ENCODE measurements at places on chromosomes 2 and 18.

GRCh38 chr2:84077496-84077895, 381.6 kb downstream of the SUCLG1 start:
- peak; percentile 49 for DNase-seq

GRCh38 chr2:208148803-208149202, 2.8 kb upstream of the CRYGB start:
- no peak for DNase-seq

DNA sequence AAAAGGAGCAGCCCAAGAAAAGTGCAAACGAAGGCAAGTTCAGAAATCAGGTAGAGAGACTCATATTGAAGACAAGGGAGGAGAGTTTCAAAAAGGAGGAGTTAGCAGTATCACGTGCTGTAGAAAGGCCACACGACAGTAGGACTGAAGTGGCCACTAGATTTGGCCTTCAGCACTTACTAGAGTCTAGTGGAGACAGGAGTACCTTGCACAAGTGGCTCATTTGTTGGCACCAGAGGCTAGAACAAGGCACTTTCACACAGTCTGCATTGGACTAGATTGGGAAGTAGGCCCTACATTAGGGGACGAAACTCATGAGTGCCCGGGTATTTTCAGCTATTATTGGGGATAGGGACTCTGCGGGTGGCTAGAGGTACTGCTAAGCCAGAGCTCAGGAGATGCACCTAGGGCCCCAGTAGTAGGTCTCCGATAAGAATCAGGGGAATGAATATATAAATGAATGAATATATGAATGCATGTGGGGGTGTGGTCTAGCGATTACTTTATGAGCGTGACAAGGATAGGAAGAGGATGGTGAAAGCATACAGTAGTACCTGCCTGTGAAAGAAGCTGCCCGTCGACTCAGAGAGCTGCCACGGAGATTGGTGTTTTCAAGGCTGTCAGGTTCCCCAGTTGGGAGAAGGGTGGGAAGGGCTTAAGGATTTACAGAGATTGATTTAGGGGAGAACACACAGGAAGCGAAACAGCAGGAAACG, 1.4 kb upstream of the NCOA1 start:
- DNase-seq: no peak

GRCh38 chr2:47256416-47257087, 101.4 kb upstream of the STPG4 start:
- no peak for DNase-seq

- DNase-seq: no peak
Observed at GRCh38 chr18:44093253-44093652, 587.4 kb upstream of the SETBP1 start.

DNA sequence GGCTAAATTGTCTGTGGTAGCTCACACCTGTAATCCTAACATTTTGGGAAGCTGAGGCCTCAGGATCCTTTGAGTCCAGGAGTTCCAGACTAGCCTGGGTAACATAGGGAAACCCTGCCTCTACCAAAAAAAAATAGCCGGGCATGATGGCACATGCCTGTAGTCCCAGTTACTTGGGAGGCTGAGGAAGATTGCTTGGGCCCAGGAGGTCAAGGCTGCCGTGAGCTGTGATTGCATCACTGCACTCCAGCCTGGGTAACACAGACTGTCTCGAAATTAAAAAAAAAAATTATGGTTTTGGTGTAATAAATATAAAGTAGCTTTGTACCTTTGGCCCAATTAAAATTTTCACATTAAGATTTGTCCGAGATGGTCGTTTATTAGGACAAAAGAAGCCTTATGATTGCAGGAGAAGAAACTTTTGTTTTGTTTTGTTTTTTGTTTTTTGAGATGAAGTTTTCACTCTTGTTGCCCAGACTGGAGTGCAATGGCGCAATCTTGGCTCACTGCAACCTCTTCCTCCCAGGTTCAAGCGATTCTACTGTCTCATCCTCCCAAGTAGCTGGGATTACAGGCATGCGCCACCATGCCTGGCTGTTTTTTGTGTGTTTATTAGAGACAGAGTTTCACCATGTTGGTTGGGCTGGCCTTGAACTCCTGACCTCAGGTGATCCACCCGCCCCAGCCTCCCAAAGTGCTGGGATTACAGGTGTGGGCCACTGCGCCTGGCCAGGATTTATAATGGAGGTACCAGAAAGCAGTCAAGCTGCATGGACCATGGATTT, 4.1 kb downstream of the MTA3 start:
- no peak for DNase-seq

DNA sequence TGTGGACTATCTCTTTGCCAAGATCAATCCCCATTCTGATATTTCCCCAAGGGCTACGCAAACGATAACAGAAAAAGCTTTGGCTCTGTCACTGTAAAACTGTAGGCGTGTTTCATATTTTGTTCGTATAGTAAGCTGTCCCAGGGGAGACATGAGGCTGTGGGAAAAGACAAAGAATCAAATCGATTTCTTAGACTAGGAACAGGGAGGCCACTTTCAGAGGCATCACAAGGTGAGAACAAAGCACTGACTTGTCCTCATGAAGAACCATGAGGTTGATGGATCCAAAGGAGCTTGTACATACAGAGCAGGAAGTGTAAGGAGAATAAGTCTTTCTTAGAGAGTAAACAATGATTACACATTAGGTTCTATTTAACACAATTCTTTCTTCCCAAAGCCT, 255.7 kb downstream of the HNMT start:
- no peak for DNase-seq

DNA sequence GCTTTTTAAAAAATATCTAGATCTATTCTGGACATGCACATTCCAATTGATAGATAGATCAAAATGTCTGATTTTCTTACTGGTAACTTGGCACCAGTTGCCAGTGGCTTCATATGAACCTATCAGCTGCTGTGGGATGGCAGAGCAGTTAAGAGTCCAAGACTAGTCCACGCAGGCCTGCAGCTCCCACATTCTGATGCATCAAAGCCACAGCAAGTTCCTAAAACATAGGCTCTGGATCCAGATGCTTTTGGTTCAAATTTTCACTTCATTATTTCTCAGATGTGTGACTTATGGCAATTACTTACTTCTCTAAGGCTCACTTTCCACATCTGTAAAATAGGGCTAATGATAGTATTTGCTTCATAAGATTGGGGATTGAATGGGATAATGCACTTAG, 48.0 kb upstream of the CYP1B1 start:
- DNase-seq: no peak

DNA sequence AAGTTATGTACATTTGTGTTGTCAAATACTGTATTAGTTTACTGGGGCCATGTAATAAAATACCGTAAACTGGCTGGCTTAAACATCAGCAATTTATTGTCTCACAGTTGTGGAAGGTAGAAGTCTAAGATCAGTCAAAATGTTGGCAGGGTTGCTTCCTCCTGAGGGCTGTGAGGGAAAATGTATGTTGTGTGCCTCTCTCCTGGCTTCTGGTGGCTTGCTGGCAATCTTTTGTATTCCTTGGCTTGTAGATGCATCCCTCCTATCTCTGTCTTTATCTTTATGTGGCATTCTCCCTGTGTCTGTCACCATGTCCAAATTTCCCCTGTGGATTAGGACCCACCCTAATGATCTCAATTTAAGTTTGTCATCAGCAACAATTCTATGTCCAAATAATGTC, 37.0 kb upstream of the SLC30A6 start:
- no peak for DNase-seq

DNA sequence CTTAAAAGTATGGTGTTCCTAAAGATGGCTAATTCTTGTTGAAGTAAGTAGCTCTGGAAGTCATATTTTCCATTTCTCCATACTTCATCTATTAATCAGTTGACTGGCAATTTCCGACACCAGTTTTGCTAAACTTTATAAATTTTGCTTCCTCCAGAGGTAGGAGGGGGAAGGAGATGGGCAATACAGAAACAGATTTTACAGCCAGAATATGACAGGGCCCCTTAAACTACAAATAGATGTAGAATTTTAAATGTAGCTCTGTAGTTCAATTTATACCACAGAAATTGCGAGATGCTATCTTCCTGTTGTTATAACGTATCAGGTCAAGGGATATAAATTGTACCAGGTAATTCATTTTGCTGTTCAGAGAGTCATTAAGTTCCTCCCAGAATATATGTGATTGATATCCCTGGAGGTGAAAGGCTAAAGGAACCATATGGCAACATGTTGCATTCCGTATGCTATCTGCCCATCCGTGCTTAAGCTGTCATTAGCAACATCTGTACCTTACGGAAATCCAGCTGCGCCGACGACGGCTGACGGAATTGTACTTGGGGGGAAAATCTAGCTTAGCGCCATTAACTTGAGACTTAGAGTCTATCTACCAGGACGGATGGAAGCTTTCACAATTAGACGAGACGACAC, 8.4 kb upstream of the NR4A2 start:
- DNase-seq: peak; percentile 18

DNA sequence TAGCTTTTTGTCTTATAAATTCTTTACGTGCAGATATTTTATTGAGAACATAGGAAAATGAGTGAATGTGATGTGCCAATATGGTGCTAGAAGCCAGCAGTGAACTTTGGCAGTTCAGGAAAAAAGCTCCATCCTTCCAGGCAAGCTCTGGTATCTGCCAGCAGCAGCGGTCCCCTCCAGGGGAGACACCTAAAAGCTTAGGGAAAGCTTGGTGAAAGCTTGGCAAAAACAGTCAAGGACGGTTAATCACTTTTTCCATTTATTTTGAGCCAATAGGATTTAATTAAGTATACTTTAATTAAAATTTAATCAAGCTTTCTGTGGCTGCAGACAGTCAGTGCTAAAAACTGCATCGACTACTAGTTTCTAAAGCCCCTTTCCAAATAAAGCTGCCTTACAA, 60.4 kb downstream of the PID1 start:
- no peak for DNase-seq

GRCh38 chr2:174495365-174496012, 8.7 kb upstream of the GPR155 start:
- no peak for DNase-seq

- DNase-seq: no peak
Observed at GRCh38 chr18:79574938-79575525, 104.6 kb upstream of the CTDP1 start.

GRCh38 chr2:29463181-29463900, 348.1 kb downstream of the CLIP4 start:
- no peak for DNase-seq

DNA sequence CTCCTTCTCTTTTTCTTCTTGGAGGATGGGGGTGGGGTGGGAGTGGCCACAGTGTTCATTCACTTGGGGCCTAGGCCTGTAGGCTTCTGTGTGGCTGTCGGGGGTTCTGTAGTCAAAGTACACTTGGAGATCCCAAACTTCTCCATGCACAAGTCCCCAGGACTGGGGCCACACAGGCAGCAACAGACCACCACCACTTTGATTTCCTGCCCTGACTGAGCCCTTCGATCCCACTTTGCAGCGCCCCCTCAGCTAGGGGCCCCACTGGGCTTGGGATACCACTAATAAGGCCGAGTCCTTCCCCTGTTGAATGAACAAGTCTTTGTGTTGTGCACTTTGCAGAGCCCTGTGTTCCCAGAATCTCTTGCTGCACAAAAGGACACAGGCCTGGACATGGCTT, 5.5 kb upstream of the TEX51 start:
- DNase-seq: no peak

DNA sequence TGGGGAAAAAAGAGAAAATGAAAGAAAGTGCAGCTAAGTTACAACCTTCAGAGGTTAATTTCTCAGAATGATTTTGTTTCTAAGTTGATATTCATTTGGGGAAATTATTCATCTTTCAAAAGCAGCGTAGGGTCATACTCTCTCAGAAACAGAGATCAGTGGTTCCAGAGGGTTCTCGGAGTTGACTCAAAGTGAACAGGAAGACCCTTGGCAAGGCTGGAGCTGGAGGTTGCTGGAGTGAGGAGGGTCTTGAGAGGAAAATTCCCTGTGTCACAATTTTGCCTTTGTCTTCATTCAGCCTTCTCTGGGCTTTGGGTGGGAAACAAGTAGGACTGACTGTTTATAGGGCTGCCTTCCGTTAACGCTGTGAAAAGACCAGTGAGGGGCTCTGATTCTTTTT, 168.2 kb downstream of the ICOS start:
- DNase-seq: no peak

GRCh38 chr2:66869076-66869475, 434.2 kb downstream of the MEIS1 start:
- DNase-seq: no peak

- no peak for DNase-seq
Observed at GRCh38 chr18:22488554-22488953, 70.8 kb upstream of the CTAGE1 start.

GRCh38 chr18:54267701-54268100, 1.6 kb upstream of the POLI start:
- no peak for DNase-seq

DNA sequence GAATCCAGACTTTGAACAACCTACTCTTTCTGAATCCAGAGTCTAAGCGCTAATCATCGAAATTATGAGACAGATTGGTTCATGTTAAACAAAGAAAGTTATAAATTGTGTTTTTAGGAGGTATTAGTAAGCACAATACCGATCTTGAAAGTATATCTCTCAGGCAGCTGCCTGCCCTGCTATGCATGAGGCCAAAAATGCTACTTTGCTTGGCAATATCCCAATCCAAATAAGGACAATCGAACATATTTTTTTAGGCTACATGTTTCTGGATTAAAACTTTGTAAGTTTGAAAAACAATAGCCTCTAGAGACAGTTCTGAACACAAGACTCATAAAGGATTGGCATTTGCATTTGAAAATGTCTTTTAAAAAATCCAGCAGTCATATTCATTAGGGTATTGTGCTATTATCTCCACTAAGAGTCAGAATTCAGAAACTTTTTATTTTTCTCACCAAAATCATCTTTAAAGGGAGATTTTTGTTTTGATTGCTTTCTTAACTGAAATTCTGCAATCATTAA, 167.1 kb downstream of the PDE1A start:
- peak; percentile 96 for DNase-seq
